ENCODE measurements at places on chromosomes 1 and 21.
A peak's percentile ranks its signal among the peaks of the same experiment; 100 is the strongest.

DNA sequence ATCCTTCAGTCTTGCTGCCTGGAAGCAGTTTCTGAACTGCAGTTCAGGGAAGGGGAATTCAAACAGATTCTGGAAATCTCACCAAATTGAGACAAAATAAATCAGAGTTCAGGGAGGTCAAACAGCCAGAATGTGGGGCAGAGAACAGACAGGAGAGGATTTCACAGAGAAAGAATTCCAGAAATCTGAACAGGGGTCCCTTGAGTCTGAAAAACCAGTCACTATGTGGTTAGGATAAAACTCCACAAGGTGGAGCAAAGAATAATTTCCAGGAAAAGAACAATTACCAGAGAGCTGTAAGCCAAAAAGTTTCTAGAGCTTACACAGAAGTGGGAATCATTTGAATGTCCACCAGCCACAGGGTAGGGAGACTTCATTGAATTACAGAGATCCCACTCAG, 84.7 kb downstream of the URB2 start:
- no peak for DNase-seq

DNA sequence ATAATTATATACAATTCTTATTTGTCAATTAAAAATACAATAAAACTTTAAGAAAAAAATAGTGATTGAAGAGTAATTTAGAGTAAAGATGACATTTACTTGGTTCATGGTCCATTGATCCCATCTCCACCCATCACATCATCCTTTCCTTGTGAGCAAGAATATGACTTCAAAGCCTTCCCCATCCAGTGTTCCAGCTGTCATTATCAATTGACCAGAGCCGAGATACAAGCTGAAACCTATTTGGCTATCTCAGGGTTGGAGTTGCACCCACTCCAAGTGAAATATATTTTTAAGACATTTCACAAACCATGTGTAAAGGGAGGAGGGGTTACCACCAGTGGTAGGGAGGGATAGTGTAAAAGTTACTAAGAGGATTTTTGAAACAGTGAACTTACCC, 428.9 kb upstream of the C1orf87 start:
- DNase-seq = no peak

DNA sequence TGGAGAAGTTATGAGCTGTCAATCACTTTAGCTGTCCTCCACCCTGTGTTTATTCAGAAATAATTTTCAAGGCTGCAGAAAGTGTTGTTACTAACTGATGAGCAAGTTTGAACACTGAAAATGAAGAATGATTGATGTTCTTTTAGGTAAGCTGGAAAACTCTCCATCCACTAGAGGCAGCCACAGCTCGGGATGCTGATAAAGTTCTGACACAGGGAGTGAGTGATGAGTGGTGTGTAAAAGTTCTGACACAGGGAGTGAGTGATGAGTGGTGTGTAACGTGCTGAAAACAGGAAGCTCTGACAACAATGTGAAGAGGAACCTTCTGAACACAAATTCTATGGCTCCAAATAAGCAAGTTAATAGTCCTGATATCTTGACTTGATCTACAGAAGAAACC, 197.5 kb upstream of the PTBP2 start:
- no peak for DNase-seq

GRCh38 chr1:52636721-52637695, 4.0 kb downstream of the SHISAL2A start:
- peak; percentile 46 for DNase-seq

- no peak for DNase-seq
Measured at GRCh38 chr21:39644062-39644560, 31.4 kb downstream of the B3GALT5 start.

- DNase-seq = no peak
Measured at GRCh38 chr1:93758842-93759515, 77.3 kb upstream of the BCAR3 start.

DNA sequence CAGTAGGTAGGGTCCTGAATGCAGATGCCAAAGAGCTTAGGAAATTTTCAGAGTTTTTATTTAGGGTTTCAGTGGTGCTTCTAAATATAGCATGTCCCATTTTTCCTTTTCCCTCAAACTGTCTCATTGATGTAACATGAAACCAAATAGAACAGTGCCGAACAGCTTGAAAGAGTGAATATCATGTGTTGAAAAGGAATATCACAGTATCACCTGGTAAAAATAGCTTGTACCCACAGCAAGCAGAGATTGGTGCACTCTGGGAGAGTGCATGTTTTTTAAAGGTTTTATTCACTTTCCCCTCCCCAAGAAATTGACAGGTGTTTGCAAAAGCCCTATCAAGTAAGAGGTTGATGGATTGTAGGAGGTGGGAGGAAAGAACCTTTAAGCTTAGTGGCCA, 41.9 kb upstream of the ELAVL4 start:
- no peak for DNase-seq

GRCh38 chr1:104120525-104120924, 370.8 kb downstream of the AMY1C start:
- no peak for DNase-seq

GRCh38 chr1:184806296-184806721, 51.7 kb upstream of the EDEM3 start:
- no peak for DNase-seq

DNA sequence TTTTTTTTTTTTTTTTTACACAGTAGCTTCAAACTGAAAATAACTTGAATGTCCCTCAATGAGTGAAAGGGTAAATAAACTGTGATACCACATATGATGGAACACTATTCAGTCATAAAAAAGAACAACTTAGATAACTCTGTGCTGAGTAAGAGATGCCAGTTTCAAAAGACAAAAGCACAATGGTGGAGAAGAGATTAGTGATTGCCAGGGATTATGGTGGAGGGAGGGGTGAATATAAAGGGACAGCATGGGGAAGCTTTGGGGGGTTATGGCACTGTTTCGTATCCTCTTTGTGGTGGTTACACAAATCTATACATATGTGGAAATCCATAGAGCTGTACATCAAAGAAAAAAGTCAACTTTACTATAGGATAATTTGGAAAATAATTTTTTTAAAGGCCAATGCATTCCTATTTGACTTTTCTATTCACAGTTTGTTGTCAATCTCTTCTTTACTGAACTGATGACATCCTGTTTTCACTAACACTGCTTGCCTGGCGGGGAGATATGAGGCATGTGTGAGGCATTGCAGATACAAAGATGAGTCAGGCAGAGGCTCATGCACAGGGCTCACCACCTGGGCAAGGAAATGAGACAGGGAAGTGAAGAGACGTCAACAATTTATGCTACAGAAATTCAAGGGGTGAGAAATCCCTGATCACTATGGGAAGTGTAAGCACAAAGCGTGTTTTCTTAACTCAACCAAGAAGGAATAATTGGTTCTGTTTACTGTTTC, 302.7 kb downstream of the DUSP10 start:
- DNase-seq = peak; percentile 22

GRCh38 chr1:209929751-209930150, 8.3 kb upstream of the SYT14 start:
- no peak for DNase-seq
